ENCODE measurements at places on chromosomes 1 and 21.

DNA sequence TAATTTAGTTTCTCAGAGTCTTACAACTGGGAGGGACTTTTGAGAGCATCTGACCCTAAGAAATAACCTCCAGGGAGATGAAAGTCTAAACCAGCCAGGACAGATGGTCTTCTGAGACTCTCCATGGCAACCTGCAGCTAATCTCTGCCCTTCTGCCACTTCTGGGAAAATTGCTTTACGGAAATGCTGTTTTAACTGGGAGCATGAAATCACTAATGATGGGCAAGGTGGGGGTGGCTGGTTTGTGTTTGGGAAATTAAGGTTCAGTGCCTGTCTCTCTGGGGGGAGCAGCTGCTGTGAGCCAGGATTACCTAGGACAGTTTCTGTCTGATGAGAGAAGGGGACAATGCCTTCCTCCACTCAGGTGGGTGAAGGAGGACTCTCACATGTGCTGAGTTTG, 33.2 kb downstream of the ROR1 start:
- no peak for DNase-seq

- no peak for DNase-seq
Measured at GRCh38 chr1:208670778-208671177, 426.6 kb upstream of the PLXNA2 start.

DNA sequence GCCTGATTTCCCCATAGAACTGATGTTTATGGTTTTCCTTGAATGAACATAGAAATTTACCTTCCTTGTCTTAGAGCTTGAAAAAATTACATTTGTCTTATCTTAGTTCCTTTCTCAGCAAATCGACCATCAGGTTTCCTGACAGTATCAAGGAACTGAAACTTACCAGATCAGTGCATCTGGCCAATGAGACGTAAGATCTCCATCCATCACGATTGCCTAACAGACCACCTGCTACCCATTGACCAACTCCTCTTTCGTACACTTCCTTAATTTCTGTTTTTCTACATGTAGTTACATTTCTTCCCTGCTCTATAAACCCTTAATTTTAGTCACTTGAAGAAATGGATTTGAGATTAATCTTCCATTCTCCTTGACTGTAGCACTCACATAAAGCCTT, 57.4 kb upstream of the TMPRSS15 start:
- no peak for DNase-seq

DNA sequence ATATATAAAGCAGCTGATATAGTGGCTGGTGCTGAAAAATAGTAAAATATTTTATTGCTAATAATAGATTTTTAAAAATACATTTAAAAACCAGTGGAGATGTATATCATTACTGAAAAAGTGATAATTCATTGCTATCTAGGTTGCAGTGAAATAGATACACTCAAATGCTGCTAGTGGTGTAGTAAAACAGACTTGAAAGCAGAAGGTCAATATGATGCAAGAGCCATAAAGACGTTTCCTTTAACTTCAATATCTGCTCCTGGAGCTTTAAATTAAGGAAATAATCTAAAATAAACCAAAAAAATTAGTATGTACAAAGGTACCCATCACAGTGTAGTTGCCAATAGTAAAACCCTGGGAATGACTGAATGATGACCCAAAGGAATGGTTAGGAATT, 26.2 kb downstream of the RHEX start:
- no peak for DNase-seq

DNA sequence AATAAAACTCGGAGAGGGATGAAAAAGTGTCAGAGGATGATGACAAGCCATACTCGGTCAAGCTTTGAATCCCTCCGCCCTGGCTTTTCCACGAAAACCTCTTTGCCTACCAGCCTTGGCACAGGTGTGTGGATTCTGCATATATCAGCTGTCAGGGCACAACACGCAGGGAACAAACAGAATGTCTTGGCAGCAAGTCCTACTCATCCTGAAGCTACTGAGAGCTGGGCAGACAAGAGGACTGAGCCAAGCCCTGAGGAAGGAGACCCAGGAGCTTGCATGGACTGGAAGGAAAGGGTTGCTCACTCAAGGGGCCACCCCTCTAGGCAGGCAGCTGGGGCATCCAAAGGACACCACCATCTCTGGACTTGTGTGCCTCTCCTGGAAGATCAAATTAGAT, 132.4 kb downstream of the HMGB4 start:
- no peak for DNase-seq

DNA sequence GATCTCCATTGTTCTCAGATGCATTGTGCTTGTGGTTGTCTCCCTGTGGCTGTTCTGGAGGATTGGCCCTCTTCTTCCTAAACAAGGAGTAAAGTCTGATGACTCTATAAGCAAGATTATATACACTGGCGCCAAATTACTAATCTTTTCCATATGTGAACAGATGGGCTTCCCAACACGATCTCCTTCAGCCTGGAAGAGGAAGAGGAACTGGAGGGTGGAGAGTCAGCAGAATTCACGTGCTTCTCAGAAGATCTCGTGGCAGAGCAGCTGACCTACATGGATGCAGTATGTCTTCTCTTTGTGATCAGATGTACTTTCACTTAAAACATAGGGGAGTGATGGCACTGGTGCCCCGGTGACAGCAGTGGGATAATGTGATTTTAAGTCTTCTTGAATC, 78.7 kb downstream of the RGL1 start:
- DNase-seq, result no peak

- no peak for DNase-seq
Measured at GRCh38 chr21:14773777-14774345, 227.7 kb upstream of the SAMSN1 start.

GRCh38 chr1:30878559-30878958, 30.0 kb downstream of the SDC3 start:
- DNase-seq, result no peak

DNA sequence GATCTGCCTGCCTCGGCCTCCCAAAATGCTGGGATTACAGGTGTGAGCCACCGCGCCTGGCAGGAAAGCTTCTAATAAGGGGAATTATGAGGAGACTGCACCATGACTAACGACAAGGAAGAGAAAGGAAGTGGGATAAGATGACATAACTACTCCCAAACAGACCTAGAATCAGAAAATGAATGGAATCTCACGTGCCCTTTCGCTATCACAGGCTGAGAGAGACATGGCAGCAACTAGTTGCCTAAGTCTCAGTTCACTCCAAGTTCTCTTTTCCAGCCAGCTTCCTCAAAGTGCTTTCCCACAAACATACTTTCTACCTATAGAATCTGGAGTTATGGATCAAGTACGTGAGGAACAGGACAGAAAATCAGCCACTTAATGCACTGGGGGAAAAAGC, 2.0 kb downstream of the PI4KB start:
- no peak for DNase-seq

- no peak for DNase-seq
Measured at GRCh38 chr1:91833946-91834345, 52.0 kb downstream of the TGFBR3 start.

DNA sequence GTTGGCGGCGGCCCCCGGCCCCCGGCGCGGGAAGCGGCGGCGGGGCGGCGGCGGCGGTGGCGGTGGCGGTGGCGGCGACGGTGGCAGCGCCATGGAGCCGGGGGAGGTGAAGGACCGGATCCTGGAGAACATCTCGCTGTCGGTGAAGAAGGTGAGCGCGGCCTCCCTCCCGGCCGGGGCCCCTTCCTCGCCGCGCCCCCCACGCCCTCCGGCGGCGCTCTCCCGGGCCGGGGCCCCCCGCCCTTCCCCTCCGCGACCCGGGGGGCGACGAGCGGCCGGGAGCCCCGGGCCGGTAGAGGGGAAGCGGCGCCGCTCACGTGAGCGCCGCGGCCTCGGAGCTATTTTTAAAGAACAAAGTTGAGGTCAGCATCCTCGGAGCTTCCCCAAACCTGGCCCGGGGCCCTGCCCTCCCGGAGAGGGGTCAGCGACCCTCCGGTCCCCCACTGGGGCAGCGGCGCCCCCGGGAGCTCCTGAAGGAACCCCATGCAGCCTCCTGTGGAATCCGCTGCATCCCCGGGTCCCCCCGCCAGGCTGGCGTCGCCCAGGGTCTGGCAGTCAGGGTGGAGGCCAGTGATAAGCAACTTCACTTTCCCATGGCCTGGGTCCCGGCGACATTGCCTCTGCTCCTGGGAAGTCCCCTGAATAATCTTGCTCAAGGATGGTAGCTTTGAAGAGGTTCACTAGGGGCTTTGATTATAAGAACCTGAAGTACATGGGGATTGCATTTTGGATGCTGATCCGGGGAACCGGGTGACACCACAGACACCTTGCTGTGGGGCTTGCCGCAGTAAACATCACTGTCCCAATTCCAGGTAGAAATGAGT, 560 bp downstream of the PLEKHM2 start:
- no peak for DNase-seq

DNA sequence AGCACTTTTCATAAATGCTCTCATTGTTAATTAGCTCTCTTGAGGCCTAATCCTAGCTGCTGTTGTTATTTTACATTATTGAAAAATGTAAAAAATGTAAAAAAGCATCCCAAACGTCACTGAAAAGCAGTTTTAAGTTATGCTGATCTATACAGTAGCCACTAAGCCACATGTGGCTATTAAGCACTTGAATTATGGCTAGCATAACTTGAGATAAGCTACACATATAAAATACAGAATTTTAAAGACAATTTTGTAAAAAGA, 18.4 kb upstream of the DNASE2B start:
- no peak for DNase-seq

- DNase-seq, result no peak
Measured at GRCh38 chr1:193974286-193974798, 787.9 kb upstream of the B3GALT2 start.

DNA sequence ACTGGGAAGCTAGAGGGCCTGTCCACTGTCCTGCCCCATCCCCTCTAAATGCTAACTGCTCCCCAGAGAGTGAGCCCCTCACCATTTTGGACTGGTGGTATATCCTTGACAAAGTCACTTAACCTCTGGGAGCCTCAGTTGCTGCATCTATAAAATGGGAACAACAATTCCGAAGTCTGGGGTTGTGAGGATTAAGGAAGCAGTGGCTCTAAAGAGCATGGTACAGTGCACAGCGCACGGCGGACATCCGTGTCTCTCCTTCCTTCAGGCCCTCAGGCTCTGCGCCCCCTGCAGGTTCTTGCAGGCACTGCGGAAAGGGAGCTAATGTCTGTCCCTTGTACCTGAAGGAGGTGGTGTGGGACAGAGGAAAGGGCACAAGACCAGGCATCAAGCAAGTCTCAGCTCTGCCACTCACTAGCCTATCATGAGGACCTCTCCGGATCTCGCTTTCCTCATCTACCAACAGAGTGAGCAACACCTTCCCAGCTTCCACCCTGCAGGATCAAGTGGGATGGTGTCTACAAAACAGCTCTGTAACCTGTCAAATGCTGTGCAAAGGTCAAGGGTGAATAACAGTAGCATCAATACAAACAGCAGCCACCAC, 20.1 kb downstream of the ECE1 start:
- DNase-seq, result peak; percentile 12

- DNase-seq, result peak; percentile 17
Measured at GRCh38 chr1:43949678-43950077, 2.9 kb downstream of the IPO13 start.

GRCh38 chr1:224170748-224171478, 12.1 kb upstream of the DEGS1 start:
- DNase-seq, result no peak

DNA sequence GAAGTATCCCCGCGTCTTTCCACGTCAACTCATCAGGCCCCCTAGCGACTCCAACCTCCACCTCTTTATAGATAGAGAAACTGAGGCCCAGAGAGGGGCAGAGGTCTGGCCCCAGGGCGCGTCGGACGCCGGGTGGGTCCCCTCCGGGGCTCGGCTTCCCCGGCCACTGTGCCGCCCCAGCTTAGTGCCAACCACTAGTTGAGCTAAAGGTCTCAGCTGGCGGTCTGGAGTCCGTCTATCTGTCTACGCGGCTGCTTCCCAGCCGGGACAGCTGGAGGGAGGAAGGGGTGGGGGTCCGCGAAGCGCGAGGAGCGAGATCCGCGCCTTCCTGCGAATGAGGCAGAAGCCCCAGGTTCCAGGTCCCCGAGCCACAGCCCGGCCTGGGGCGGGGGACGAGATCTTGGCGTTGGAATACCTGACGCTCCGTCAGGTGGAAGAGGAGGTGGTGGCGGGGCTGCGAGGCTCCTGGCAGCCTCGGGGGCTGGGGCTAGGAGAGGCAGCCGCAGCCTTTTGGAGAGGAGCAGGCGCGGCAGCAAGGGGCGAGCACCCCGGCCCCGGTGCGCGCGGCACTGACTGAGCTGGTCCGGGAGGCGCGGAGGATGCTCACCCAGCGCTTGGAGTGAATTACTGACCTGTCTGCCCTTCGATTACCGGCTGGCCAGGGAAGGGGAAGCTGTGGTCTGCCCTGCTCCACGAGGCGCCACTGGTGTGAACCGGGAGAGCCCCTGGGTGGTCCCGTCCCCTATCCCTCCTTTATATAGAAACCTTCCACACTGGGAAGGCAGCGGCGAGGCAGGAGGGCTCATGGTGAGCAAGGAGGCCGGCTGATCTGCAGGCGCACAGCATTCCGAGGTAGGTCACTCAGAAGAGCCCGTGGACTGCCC, 937 bp downstream of the PODN start:
- no peak for DNase-seq

GRCh38 chr21:41166884-41167283, 1.1 kb upstream of the BACE2 start:
- no peak for DNase-seq

DNA sequence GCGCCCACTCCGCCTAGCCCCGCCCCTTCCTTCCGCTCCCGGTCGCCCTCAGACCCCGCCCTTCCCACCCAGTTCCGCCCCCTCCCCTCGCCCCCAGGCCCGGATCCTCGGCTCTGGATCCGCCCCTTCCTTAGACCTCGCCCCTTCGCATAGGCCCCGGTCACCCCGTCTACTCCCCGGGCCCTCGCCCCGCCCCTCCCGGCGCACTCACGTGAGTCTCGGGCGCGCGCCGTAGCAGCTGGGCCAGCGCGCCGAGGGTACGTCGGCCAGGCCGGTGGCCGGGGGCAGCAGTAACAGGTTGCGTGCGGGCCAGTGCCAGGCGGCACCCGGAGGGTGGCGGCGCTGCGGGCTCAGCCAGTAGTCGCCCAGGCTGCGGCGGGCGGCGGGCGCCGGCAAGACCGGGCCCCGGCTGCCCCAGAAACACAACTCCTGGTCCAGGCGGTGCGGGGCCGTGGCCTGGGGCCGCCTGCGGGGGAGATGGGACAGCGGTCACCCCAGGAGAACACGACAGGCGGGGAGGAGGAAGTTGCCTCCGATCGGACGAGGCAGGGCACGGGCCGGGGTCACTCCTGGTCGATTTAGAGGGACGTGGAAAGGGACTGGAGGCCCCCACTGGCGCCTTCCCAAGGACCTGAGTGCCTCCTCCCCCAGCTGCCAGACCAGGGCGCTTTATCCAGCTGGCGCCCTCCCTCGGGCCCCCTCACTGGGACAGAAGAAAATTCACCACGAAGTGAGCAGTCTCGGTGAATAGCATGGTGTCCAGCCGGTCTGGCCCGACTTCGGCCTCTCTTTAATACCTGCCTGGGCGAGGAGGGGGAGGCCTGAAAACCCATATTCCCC, 10.7 kb downstream of the FAM229A start:
- peak; percentile 90 for DNase-seq

GRCh38 chr21:33849834-33850233, 65.8 kb downstream of the ATP5PO start:
- no peak for DNase-seq

- no peak for DNase-seq
Measured at GRCh38 chr1:8555582-8555981, 237.7 kb downstream of the SLC45A1 start.

DNA sequence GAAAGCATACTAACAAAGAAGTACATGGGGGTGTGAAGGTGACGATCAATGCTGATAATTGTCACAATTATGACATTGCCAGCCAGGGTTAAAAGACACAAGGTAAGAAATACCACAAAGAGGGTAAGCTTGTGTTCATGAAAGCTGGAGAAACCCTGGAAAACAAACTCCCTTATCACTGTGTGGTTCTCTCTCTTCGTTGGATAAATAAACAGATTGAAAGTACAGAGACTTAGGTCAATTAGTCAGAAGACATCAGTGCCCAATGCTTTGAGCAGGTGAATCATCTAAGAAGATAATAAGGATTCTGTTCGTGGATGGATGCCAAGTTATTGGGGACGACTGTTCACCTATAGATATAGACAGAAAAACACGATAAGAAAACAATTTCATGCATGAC, 22.4 kb upstream of the FCER1A start:
- DNase-seq, result no peak

Data from SHP77 treated with DMSO at 0.1 percent for 48 hours (cell line).